HCT116 (cell line): ENCODE measurements at places on chromosomes 4 and X. TPM values are rescaled to one million over a fixed set of nuclear protein-coding genes. Genes with fewer than 3 reads are reported as not detected.

DNA sequence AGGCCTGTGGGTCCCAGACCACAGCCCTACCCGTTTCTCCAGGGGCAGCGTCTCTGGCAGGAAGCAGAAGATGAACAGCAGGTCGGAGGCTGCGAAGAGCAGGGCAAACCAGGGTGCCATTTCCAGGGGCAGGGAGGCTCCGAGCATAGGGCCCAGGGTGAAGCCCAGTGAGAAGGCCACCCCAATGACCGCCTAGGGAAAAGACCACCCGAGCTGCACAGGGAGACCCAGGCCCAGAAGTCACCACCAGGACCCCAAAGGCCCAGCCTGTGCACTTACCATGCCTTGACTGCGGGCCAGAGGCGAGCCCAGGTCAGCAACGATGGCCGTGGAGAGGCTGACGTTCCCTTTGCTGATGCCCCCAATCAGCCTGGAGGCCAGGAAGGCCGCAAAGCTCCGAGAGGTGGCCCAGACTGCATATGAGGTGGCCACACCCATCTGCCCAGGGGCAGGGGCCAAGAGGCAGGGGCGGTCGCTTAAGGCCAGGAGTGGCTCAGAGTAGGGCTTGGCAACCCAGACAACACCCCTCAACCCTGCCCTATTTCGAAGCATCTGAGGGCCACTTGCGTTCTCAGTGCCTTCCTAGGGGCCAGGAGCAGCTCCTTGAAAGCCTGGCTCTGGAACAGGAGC, 30.8 kb downstream of the NOP14 start:
- no peak for DNase-seq

- no peak for DNase-seq
These were observed 20.0 kb downstream of the TMEM154 start for GRCh38 chr4:152659806-152660205.

DNA sequence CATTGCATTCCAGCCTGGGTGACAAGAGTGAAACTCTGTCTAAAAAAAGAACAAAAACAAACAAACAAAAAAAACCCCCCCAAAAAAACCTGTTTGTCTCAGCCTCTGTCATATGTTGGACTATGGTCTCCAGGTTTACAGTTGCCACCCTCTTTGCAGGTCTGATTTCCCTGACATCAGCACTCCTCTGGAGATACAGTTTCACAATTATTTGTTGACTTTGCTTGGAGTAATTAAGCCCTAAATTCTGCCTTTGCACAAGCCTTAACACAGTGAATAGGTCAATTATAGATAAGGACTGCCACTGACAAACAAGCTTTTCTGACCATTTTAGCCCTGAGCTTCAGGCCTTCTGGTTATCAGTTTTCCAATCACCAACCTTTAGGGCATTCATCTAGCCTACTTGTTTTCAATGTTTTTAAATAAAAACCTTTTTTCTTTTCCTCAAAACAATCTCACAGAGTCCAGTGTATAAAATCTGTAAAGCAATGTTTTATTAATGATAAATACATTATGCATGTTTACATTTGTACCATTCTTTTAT, 20.4 kb upstream of the MAPK10 start:
- no peak for DNase-seq

CHRDL1 gene
- total RNA-seq: 0.05 TPM
